ENCODE measurements at places on chromosomes 6 and 20. TPM values are rescaled to one million over a fixed set of nuclear protein-coding genes. Genes with fewer than 3 reads are reported as not detected.

GRCh38 chr6:12557765-12558164, 158.8 kb upstream of the PHACTR1 start:
- H3K4me3 ChIP-seq: no peak overlapping the region
- H3K27ac ChIP-seq: no peak overlapping the region
- H3K4me1 ChIP-seq: no peaks in the 10 kb centered on the region
- DNase-seq: no peak
- H3K27me3 ChIP-seq: peaks cover 7% of the 10 kb centered on the region

- no peak overlapping the region for H3K27ac ChIP-seq
- H3K36me3 ChIP-seq: peaks cover 15% of the 10 kb centered on the region
Measured at GRCh38 chr20:840503-840857, 7.0 kb downstream of the FAM110A start.

GRCh38 chr6:37688078-37688850, 9.4 kb downstream of the MDGA1 start:
- H3K36me3 ChIP-seq: no peaks in the 10 kb centered on the region
- H3K27ac ChIP-seq: no peak overlapping the region
- peaks cover 2% of the 10 kb centered on the region for H3K4me1 ChIP-seq
- peaks cover 7% of the 10 kb centered on the region for H3K27me3 ChIP-seq

- no peaks in the 10 kb centered on the region for H3K4me1 ChIP-seq
- no peak for DNase-seq
- H3K4me3 ChIP-seq: no peak overlapping the region
- no peaks in the 10 kb centered on the region for H3K36me3 ChIP-seq
Measured at GRCh38 chr20:50645253-50646068, 45.9 kb downstream of the RIPOR3 start.

DNA sequence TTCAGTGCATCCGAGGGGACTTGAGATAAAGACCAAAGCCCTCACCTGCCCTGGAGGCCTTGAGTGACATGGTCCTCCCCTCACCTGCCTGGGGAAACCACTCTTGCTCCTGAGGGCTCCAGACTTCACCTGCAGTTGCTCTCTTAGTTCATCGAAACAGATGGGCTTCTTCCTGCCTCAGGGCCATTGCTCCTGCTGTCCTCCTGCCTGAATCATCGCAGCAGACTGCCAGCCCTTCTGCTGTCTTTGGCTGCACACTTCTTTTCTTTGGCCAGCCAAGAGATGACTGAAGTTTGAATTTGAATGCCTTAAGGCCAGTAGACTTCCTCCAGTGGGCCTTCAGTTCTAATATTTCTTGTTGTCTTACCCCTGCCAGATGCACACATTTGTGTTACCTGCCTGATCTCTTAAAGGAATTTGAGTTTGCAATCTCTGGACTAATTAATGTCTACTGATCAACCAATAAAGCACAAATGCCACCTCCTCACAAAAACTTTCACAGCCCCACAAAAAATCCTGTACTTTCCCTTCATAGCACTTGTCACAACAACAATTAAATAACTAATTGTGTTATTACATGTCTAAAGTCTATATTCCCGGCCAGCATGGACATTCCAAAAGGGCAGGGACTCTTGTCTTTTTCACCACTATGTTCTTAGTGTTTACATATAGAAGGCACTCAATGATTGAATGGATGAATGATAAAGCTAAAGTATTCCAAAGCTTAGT, 56.7 kb upstream of the SGK1 start:
- peaks cover 1% of the 10 kb centered on the region for H3K36me3 ChIP-seq
- no peak for DNase-seq
- H3K4me3 ChIP-seq: no peak overlapping the region
- peaks cover 40% of the 10 kb centered on the region for H3K4me1 ChIP-seq
- no peaks in the 10 kb centered on the region for H3K27me3 ChIP-seq

GRCh38 chr6:72535124-72535523, 86.7 kb upstream of the KCNQ5 start:
- DNase-seq: no peak
- no peaks in the 10 kb centered on the region for H3K27me3 ChIP-seq
- H3K27ac ChIP-seq: no peak overlapping the region
- no peaks in the 10 kb centered on the region for H3K36me3 ChIP-seq

The RIMS1 gene
- not detected for total RNA-seq

The SEL1L2 gene
- total RNA-seq: not detected

GRCh38 chr6:157069585-157069984, 253.7 kb downstream of the TMEM242 start:
- H3K36me3 ChIP-seq: peaks cover 12% of the 10 kb centered on the region
- H3K4me3 ChIP-seq: no peak overlapping the region
- peaks cover 48% of the 10 kb centered on the region for H3K4me1 ChIP-seq
- no peaks in the 10 kb centered on the region for H3K27me3 ChIP-seq

The ABHD16B gene
- not detected for total RNA-seq

DNA sequence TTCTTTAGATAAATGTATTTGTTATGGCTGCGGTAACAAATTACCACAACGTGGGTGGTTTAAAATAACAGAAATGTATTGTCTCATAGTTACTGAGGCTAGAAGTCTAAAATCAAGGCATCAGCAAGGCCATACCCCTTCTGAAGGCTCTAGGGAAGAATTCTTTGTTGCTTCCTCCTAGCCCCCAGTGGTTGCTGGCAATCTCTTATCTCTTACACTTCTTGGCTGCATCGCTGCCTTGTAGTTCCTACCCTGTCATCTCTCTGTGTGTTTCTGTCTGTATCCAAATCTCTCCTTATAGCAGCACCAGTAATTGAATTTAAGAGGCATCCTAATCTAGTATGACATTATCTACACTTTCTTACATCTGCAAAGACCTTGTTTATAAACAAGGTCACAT, 534.7 kb downstream of the PHF3 start:
- no peaks in the 10 kb centered on the region for H3K4me1 ChIP-seq
- H3K27ac ChIP-seq: no peak overlapping the region
- no peaks in the 10 kb centered on the region for H3K36me3 ChIP-seq
- H3K27me3 ChIP-seq: no peaks in the 10 kb centered on the region
- no peak for DNase-seq

GRCh38 chr6:83167726-83168278, 25.3 kb downstream of the PGM3 start:
- no peaks in the 10 kb centered on the region for H3K27me3 ChIP-seq
- no peak overlapping the region for H3K27ac ChIP-seq
- H3K36me3 ChIP-seq: peaks cover 10% of the 10 kb centered on the region

The ZNF133 gene
- 5.0 TPM for total RNA-seq

DNA sequence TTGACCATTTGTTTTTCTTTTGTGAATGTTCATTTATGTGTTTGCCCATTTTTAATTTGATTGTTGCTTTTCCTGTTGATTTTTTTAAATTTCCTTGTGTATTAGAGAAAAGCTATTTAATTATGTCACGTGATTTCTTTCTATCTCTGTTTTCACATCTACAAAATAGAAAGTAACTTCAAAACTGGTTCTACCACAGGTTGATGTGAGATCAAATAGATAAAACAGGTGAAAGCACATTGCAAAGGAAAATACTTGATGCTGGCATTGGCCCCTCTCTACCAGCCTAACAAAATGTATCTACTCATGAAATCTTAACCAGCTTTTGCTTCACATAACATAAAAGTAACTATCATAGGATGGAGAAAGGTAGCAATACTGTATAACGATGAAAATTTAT, 129.2 kb downstream of the TMEM242 start:
- H3K27ac ChIP-seq: no peak overlapping the region
- DNase-seq: no peak
- H3K36me3 ChIP-seq: peaks cover 21% of the 10 kb centered on the region
- H3K27me3 ChIP-seq: no peaks in the 10 kb centered on the region

DNA sequence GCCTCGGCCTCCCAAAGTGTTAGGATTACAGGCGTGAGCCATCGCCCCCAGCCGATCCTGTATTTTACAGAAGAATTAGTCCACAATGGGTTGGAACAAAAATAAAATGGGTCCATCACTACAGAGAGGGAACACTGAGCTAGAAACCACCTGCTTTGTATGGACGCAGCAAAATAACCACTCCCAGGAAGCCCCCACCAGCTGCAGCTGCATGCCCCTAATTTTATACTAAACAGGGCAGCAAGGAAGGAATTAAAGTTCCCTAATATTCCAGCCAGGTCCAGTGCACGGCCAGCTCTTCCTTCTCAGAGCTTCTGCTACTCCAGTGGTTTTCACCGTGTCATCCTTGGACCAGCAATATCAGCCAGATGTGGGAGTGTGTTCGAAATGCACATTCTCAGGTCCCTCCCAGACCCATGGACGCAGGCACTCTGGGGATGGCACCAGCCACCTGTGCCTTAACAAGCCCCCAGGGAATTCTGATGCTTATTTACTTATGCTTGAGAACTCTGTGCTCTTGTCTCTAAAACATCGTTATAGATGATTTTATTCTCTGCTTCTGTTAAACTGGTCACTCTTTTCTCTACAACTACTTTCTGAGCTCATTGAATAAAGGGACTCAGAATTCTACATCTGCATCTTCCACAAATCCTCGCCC, 189.5 kb upstream of the SLC24A3 start:
- H3K4me1 ChIP-seq: no peaks in the 10 kb centered on the region
- DNase-seq: no peak
- no peak overlapping the region for H3K4me3 ChIP-seq
- H3K27ac ChIP-seq: no peak overlapping the region
- H3K27me3 ChIP-seq: peaks cover 5% of the 10 kb centered on the region

DNA sequence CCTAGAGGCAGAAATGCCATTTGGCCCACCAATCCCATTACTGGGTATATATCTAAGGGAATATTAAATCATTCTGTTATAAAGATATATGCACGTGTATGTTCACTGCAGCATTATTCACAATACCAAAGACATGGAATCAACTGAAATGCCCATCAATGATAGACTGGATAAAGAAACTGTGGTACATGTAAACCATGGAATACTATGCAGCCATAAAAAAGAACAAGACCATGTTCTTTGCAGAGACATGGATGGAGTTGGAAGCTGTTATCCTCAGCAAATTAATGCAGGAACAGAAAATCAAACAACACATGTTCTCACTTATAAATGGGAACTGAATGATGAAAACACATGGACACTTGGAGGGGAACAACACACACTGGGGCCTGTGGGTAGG, 458.4 kb downstream of the CD83 start:
- H3K4me1 ChIP-seq: no peaks in the 10 kb centered on the region
- H3K4me3 ChIP-seq: no peak overlapping the region
- H3K27ac ChIP-seq: no peak overlapping the region
